ENCODE measurements at places on chromosomes 16 and 17. TPM values are rescaled to one million over a fixed set of nuclear protein-coding genes. Genes with fewer than 3 reads are reported as not detected.
A peak's percentile ranks its signal among the peaks of the same experiment; 100 is the strongest.

GCGR gene
- total RNA-seq: not detected

LGALS9B gene
- total RNA-seq: not detected

RAB37 gene
- not detected for total RNA-seq

KRT36 gene
- not detected for total RNA-seq

KAT8 gene
- total RNA-seq: 53.3 TPM

CLEC18C gene
- not detected for total RNA-seq

PRSS53 gene
- total RNA-seq: 2.7 TPM

DPEP2 gene
- total RNA-seq: not detected

SLC35G6 gene
- total RNA-seq: not detected

TUBB3 gene
- 172 TPM for total RNA-seq

SGSM2 gene
- total RNA-seq: 23.0 TPM

GRCh38 chr16:80120899-80121521 is 419.8 kb upstream of the DYNLRB2 start:
- DNase-seq: no peak

DNA sequence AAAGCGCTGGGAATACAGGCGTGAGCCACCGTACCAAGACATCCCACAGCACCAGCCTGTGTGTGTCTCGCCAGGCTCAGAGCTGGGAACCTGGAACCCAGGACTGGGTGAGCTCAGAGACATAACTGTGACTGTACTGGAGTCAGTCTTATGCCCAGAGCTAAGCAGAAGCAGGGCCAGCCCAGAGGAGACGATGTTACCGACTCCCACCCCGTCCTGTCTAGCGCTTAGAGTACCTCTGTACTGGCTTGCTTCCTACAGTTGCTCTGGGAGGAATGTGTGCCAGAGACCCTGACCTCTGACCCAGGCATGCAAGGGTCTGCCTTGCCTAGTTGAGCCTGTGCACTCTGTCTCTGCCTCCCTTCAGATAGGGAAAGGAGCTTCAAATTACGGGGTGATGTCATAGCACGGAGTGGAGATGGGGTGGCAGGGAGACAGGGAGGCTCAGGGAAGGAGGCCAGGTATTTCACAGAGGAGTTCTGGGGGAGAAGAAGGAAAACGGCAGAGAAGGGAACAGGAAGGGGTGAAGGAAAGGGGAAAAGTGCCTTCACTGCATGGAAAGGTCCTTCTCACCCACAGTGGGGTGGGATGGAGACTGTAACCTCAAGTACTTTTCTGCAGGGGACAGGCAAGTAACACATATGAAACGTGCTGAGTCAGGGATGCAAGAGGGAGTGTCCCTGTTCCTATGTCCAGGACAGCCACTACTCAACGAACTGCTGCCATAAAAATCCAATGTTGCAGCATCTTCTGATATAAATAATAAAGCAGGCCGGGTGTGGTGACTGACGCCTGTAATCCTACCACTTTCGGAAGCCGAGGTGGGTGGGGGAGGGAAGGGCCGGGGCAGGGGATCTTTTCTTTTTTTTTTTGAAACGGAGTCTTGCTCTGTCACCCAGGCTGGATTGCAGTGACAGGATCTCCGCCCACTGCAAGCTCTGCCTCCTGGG is 5.8 kb upstream of the ARMC5 start:
- DNase-seq: peak; percentile 82

GRCh38 chr16:49839017-49839825 is 16.7 kb downstream of the ZNF423 start:
- no peak for DNase-seq

DNA sequence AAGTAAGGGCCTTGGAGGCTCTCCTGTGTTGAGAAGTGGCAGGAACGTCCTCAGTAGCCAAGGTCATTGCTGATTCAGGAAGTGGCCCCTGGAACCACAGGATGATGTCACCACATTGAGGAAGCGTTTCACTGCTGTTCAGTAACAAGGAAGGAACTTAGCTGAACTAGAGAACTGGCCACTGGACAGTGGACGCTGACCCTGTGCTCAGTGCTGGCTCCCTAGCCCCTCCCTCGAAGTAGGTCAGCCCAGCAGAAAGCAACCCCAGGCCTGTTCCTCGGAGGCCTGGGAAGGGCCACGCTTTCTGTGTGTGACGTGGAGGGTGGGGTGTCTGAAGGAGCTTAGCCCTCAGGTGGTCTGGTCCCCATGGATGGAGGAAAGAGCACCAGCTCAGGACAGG is 58.3 kb downstream of the B9D1 start:
- peak; percentile 87 for DNase-seq

DNA sequence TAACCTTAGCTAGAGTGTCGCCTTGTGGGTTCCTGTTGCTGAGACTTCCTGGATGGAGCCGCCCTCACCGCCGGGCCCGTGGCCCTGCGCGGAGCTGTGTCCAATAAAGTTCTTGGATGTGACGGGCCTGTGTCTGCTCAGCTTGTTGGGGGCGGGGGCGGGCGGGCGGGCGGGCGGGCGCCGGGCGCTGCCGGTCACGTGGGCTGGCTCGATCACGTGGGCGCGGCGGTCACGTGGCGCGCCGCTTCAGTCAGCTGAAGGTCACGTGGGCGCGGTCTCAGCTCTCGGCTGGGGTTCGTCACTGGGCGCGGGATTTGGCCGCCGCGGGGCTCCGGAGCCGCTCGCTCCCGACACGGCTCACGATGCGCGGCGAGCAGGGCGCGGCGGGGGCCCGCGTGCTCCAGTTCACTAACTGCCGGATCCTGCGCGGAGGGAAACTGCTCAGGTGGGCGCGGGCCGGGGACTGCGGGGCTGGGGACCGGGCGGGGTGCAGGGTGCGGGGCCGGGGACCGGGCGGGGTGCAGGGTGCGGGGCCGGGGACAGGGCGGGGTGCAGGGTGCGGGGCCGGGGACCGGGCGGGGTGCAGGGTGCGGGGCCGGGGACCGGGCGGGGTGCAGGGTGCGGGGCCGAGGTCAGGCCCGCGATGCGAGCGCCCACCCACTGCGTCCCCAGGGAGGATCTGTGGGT is at the start of gene AMDHD2:
TSS of gene AMDHD2 (plus strand) at position 275 of the 687 bp plus-strand sequence. CDS start at position 363, 88 bp downstream.
- DNase-seq: peak; percentile 85

DNA sequence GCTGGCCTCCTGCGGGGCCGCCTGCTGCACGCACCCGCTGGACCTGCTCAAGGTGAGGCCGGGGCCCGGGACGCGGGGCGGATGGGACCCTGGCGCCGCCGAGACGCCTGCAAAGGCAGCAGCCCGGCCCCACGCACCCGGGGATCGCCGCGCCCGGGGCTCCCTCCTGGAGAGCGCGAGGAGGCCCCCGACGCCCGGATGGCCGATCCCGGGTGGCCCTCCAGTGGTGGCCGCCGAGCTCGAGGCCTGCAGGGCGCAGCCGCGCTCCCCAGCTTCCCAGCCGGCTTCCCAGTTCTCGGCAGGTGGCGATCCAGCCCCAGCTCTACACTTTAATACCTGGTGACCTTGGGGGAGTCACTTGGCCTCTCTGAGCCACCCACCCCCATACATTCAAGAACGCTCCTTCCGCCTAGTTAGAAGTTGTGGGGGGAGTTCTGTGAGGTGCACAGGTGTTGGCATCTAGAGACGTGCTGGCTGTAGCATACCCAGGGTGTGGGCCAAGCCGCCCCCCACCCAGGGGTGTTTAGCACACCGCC is 452 bp downstream of the SLC25A10 start:
- peak; percentile 50 for DNase-seq

DNA sequence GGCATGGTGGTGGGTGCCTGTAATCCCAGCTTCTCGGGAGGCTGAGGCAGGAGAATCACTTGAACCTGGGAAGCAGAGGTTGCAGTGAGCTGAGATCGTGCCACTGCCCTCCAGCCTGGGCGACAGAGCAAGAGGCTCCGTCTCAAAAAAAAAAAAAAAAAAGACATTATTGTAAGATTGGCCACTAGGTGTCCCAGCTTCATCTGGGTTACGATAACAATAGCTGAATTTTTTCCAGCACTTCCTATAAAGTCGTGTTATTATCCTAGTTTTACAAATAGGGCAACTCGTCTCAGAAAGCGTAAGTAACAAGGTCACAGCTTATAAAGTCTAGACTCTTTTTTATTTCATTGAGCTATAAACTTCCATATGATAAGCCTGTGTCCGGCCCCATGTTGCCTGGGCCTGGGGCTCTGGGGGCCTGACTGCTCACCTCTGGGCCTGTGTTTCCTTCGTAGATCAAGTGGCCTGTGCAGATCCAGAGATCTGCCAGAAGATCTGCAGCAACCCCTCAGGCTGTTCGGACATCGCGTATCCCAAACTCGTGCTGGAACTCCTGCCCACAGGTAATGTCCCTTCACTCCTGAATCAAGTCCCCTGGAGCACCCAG is 60.5 kb downstream of the SLC5A11 start:
- DNase-seq: peak; percentile 41

DNA sequence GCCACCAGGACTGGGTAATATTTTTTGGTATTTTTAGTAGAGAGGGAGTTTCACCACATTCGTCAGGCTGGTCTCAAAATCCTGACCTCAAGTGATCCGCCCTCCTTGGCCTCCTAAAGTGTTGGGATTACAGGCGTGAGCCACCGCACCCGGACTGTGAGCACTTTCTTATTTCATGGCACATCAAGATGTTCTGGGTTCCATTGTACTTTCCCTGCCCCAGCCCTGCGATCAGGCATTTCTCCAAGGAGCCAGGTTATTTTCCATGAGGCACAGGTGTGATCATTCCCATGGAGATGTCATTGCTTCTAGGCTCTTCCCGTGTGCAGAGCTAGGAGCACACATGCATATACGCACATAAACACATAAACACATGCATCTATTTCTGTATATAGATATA is 2.6 kb upstream of the ANKRD40CL start:
- no peak for DNase-seq

GRCh38 chr17:1060991-1061390 is 64.1 kb downstream of the TIMM22 start:
- DNase-seq: peak; percentile 99

GRCh38 chr17:44543213-44543904 is 13.9 kb upstream of the FZD2 start:
- peak; percentile 99 for DNase-seq

DNA sequence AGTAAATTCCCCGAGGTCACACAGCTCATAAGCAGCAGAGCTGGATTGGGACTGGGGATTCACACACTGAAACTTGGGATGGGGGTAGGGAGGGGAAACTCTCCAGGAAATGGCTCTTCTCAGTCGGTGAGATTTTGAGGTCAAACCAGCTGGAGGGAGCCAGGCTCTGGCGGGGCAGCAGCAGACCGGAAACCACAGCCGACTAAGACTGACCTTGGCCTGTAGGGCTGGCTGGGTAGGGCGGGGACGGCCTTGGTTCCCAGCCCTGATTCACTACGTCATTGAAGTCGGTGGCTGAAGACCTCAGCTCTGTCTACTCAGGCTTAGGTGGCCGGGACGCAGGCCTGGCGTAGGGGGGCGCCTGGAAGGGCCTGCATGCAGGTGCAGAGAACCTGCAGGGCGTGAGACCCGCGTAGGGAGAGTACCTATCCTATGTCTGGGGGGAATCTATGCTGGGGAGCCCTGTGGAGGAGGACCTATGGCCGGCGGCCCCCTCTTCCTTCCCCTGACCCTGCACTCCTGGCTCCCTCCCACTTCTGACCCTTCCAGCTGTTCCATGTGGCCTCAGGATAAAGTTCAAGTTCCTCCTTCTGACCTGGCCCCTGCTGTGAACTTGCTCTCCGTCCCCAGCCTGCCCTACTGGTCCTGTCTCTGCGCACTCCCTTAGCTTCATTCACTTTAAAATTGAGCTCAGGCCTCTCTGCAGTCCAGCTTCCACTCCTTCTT is 11.9 kb upstream of the SLC4A1 start:
- peak; percentile 94 for DNase-seq

GRCh38 chr17:18039535-18040260 is 490 bp downstream of the GID4 start:
- peak; percentile 43 for DNase-seq

- no peak for DNase-seq
These were observed 15.3 kb downstream of the SLC13A2 start for GRCh38 chr17:28488533-28489276.

- no peak for DNase-seq
These were observed 9.0 kb upstream of the AMZ2 start for GRCh38 chr17:68238871-68239253.

- DNase-seq: no peak
These were observed 43.4 kb downstream of the GNAO1 start for GRCh38 chr16:56234737-56235136.

DNA sequence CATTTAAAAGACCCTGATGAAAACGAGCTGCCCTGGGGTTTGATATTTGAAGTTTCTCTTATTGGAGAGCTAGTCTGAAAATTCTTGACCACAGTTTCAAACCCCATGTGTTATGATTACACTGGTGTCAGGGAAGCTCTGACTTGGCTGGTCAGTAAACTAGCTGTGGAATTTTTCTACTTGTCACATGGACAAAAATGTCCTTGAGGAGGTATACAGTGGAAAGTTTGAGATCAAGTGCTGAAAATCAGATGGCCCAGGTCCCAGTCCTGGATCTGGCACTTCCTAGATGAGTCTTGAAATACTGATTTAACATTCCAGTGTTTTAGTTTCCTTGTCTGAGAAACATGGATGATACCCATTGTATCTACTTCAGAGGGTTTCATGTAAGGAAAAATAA is 30.7 kb upstream of the SOX9 start:
- peak; percentile 11 for DNase-seq

DNA sequence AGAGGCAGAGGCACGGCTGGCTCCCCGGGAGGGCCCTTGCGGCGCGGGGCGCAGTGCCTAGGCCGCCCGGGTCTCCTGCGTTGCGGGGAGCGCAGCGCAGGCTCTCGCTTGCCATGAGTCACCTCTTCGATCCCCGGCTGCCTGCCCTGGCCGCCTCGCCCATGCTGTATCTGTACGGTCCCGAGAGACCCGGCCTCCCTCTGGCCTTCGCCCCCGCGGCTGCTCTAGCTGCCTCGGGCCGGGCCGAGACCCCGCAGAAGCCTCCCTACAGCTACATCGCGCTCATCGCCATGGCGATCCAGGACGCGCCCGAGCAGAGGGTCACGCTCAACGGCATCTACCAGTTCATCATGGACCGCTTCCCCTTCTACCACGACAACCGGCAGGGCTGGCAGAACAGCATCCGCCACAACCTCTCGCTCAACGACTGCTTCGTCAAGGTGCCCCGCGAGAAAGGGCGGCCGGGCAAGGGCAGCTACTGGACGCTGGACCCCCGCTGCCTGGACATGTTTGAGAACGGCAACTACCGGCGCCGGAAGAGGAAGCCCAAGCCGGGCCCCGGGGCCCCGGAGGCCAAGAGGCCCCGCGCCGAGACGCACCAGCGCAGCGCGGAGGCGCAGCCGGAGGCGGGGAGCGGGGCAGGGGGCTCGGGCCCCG is 390 bp downstream of the FOXL1 start:
- peak; percentile 39 for DNase-seq

DNA sequence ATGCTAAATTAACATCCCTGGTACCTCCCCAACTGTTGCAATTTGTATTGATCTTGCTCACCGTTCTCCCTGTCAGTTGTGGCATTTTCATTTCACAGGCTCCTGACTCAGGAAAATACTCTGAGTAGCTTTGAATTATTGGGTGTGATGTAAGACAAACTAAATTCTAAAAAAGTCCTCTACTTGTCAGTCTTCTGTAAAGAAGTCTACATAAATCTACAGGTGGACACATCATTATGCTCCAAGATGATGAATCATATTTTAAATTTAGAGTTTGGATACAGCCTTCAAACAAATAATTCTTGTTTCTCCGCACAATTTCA is 47.2 kb downstream of the MARCHF10 start:
- DNase-seq: no peak

- no peak for DNase-seq
These were observed 62.0 kb downstream of the FOXL1 start for GRCh38 chr16:86640265-86640843.
